ENCODE measurements at places on chromosomes 16 and 17.

DNA sequence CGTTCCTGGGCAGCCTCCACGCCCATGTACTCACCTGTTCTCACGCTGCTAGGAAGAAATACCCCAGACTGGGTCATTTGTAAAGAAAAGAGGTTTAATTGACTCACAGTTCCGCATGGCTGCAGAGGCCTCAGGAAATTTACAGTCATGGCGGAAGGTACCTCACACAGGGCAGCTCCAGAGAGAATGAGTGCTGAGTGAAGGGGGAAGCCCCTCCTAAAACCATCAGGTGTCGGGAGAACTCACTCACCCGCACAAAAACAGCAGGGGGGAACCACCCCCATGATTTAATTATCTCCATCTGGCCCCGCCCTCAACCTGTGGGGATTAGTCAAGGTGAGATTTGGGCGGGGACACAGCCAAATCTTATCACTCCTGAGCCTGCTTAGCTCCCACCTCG, 18.2 kb downstream of the RAB40C start:
- peak; percentile 31 for DNase-seq

GRCh38 chr16:47571711-47572110, 110.6 kb downstream of the PHKB start:
- no peak for DNase-seq

GRCh38 chr16:14564323-14564722, 65.7 kb downstream of the PARN start:
- DNase-seq: no peak

- no peak for DNase-seq
These were observed 4.4 kb downstream of the ACLY start for GRCh38 chr17:41914358-41914766.

GRCh38 chr16:30004811-30005242, 6.0 kb downstream of the DOC2A start:
- no peak for DNase-seq

- no peak for DNase-seq
These were observed 29.4 kb upstream of the MTSS2 start for GRCh38 chr16:70715055-70715858.

GRCh38 chr16:25027781-25028180, 12.6 kb upstream of the ARHGAP17 start:
- peak; percentile 44 for DNase-seq

All from stimulated activated CD4-positive, alpha-beta T cell treated with anti-CD3 and anti-CD28 coated beads, Interleukin-2, amount 100 ng/mL, for 24 hours (primary cell).